ENCODE measurements at places on chromosomes 2 and 18.

DNA sequence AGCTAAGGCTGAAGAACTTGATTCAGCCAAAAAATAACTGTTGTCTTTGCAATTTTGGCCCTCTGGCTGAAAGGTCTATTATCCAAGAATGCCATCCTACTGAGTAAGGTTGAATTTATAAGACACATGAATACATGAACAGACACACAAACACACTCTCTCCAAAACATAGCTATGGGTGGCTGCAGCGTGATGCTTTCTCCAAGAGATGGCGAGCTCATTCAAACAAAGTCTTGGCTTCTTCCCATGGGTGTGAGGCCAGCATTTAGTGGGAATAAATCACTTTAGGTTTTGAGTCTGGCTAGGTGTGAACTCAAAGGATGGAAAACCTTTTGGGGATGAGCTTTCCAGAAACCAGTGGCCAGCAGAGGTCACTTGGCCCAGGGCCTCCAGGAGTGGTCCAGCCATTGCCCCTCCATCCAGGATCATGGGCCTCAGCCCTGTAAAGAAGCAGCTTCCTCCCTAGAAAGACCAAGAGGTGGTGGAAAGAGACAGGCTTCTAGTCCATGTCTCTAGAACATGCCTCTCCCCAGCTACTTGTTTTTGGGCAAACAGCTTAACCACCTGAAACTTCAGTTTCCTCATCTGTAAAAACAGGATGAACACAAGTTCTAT is 11.0 kb upstream of the OSR1 start:
- DNase-seq: no peak

DNA sequence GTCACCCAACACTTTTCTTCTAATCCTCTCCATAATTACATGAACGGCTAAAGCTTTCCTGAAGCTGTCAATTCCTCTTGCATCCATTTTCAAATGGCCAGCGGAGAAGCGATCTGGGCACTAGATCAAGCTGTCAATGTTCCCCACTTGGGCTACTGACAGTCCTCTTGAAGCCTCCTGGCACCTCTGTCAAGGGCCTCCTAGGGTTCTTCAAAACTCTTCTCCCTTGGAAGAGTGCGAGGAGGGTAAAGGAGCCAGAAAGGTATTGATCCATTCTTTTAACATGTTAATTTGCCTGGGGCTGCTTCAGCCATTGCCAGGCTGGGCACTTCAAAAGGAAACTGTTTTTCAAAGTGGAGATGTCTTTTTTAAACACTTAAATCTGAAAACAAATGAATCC is 19.8 kb downstream of the EPHA4 start:
- DNase-seq: no peak

DNA sequence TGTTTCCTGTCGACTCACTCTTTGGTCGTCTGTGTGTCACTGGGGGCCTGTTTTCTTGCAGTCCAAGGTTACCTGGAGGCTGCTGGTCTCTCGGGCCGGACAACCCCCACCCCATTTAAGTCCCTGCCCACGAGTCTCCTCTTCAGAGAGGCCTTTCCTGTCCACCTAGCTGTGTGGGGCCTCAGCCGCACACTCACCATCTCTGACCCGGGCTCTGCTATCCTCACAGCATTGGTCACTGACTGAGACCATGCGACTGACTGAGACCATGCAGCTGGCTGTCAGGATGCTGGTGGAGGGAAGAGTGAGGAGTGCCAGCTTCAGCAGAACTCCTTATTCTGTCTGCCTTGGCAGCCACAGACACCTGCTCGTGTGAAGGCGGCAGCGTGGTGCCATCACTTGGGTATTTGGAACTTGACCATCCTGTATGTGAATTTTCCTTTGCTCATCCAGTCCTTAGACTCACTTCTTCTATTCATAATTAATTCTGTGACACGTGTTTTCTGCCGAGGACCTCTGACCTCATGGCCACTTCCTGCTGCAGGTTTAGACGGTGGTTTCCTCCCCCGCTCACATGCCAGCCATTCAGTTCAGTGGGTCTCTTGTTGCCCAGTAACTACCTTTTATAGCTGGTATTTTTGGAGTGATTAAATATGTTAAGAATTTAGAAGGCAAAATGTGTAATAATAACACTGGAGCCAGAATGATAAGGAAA is 47.5 kb upstream of the ASB1 start:
- DNase-seq: no peak

GRCh38 chr2:230520875-230521155 is 104.8 kb downstream of the SP100 start:
- DNase-seq: no peak

GRCh38 chr18:44799382-44799906 is 118.8 kb downstream of the SETBP1 start:
- no peak for DNase-seq

All from activated naive CD4-positive, alpha-beta T cell treated with anti-CD3 and anti-CD28 coated beads, Interleukin-2, amount 50 U/mL, for 16 hours (primary cell).